A673 (cell line): ENCODE measurements at places on chromosomes 3 and 15. TPM values are rescaled to one million over a fixed set of nuclear protein-coding genes. Genes with fewer than 3 reads are reported as not detected.

DNA sequence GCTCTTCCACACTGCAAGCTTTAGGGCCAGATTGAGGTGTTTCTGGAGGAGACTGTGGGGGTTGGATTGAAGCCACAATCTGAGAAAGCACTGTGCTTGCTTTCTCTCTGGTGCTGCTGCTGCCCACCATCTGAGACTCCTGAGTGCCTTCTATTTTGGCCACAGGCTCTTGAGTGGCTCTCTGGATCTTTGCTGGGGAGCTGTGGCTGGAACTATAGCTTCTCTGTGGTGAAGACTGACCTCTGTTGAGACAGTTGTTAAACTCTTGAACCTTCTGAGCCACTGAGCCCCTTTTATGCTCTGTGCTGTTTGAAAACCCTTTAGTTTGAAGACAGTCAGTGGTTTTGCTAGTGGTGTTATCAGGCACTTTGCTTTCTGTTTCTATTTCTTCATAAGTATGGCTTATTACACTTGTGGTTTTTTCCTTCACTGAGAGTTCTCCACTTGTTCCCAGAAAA is 108.7 kb upstream of the TSPAN3 start:
- H3K4me3 ChIP-seq, result no peak overlapping the region
- no peak overlapping the region for H3K27ac ChIP-seq
- no peaks in the 10 kb centered on the region for H3K27me3 ChIP-seq
- peaks cover 25% of the 10 kb centered on the region for H3K4me1 ChIP-seq

GRCh38 chr15:41888662-41889253 is 5.1 kb downstream of the SPTBN5 start:
- no peaks in the 10 kb centered on the region for H3K36me3 ChIP-seq
- no peak overlapping the region for H3K4me3 ChIP-seq
- no peak overlapping the region for H3K27ac ChIP-seq
- no peaks in the 10 kb centered on the region for H3K4me1 ChIP-seq
- H3K27me3 ChIP-seq, result no peaks in the 10 kb centered on the region

GRCh38 chr3:142447301-142447851 is 461 bp downstream of the XRN1 start:
- H3K27ac ChIP-seq, result peak overlapping the region; percentile 96
- peak overlapping the region; percentile 99 for H3K4me3 ChIP-seq
- DNase-seq, result peak; percentile 30
- H3K27me3 ChIP-seq, result no peaks in the 10 kb centered on the region

DNA sequence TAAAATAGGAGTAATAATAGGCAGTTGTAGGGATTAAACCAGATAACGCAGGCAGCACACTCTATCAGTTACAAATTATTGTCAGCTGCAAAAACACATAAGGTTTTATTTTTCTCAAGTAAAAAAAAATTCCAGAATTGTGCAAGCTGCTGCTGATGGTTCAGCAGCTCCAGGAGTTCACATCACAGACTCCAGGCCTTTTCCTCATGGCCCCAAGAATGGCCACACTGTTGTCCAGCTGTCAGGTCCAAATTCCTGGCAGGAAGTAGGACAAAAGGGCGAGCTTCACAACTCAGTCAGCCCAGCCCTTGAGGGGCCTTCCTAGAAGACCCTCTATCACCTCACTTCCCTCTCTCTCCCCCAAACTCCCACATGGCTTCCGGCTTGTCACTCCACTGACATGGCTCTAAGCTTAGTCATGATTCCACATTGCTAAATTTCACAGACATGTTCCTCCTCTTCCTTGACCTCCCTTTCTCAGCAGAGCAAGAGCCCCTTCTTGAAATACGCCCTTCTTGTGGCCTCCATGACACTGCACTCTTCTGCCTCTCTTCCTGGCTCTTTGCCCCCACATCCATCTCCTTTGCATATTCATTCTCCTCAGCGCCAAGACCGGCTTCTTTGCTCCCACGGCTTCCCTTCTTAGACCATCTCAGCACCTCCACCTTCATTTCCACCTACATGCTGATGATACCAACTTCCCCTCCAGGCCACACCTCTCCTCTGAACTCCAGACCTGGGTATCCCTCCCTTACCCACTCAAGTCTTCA is 27.4 kb upstream of the FAM174B start:
- no peak overlapping the region for H3K4me3 ChIP-seq
- no peaks in the 10 kb centered on the region for H3K27me3 ChIP-seq
- H3K27ac ChIP-seq, result no peak overlapping the region
- H3K36me3 ChIP-seq, result no peaks in the 10 kb centered on the region
- peaks cover 7% of the 10 kb centered on the region for H3K4me1 ChIP-seq

- H3K27me3 ChIP-seq, result no peaks in the 10 kb centered on the region
- DNase-seq, result no peak
- H3K36me3 ChIP-seq, result no peaks in the 10 kb centered on the region
- peaks cover 11% of the 10 kb centered on the region for H3K4me1 ChIP-seq
- H3K27ac ChIP-seq, result no peak overlapping the region
Measured at GRCh38 chr15:88920186-88920891, 7.2 kb upstream of the MFGE8 start.

DNA sequence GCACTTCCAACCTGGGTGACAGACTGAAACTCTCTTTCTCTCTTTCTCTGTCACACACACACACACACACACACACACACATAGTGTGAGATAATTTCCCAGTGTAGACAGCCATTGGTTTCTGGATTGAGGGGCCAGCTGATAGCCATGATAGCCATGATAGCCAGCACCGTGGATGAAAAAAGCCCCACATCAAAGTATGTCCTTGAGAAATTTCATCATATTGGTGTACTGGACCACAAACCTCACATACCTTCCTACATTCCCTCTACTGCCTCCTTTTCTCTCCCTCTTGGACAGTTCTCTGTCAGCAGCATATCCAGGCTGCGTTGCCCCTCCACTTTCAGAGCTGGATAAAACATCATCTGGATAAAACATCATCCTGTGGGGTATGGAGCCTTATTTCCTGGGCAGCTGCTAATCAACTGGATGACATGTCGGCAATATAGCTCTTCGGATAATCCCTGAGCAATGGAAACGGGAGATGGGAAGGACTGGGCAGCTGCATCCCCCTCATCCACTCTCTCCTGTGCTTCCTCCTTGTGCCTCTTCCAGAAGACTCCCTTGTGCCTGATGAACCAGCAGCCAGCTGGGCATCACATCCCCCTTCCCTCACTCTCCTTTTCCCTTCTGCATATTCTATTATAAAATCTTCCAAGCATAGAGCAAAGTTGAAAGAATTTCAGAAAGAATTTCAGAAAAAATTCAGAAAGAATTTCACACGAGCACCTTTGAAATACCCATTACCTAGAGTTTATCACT is 39.3 kb downstream of the GRK7 start:
- no peak overlapping the region for H3K4me3 ChIP-seq
- peaks cover 14% of the 10 kb centered on the region for H3K4me1 ChIP-seq
- no peaks in the 10 kb centered on the region for H3K36me3 ChIP-seq
- no peaks in the 10 kb centered on the region for H3K27me3 ChIP-seq
- no peak for DNase-seq
- H3K27ac ChIP-seq, result no peak overlapping the region

DNA sequence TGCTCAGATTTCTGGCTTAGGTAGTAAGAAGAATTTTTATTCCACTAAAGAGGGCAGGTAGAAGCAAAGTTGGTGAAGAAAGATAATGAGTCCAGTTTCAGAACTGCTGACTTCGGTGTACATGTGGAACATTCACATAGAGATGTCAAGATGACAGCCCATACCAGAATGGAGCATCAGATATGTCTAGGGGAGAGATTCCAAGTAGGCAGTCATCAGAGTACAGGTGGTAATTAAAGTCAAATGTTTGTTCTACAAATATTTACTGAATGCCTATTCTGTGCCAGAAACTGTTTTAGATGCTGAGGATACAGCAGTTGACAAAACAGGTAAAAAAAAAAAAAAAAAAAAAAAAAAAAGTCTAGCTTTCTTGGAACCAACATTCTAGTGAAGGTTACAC is 81.9 kb downstream of the FGF12 start:
- DNase-seq, result no peak
- no peaks in the 10 kb centered on the region for H3K4me1 ChIP-seq
- no peaks in the 10 kb centered on the region for H3K36me3 ChIP-seq
- no peak overlapping the region for H3K4me3 ChIP-seq
- no peaks in the 10 kb centered on the region for H3K27me3 ChIP-seq
- H3K27ac ChIP-seq, result no peak overlapping the region

The CD276 gene
- 71.4 and 74.6 TPM in 2 replicates for total RNA-seq

The TM4SF4 gene
- total RNA-seq, result not detected in 2 replicates
